A549 (cell line): ENCODE measurements at places on chromosomes 3 and 15. TPM values are rescaled to one million over a fixed set of nuclear protein-coding genes. Genes with fewer than 3 reads are reported as not detected.

Gene DNAJA4
- 0.05 to 0.07 TPM in 2 of 3 replicates, not detected in the other for polyA plus RNA-seq

Gene IVD
- 12.4 to 13.0 TPM (median 12.6 TPM) in 3 replicates for polyA plus RNA-seq

Gene SATB1
- not detected in 3 replicates for polyA plus RNA-seq

Gene PIERCE2
- polyA plus RNA-seq: 3.3 to 4.8 TPM (median 4.3 TPM) in 3 replicates

Gene UROC1
- not detected in 3 replicates for polyA plus RNA-seq

Gene BFSP2
- polyA plus RNA-seq: not detected in 3 replicates
